Hematopoietic multipotent progenitor cell treated with erythropoietin and hydrocortisone succinate and interleukin-3 and kit ligand, for 6 days (in vitro differentiated cells): ENCODE measurements at places on chromosomes 7 and 10.

GRCh38 chr10:29784175-29784773, 149.5 kb upstream of the SVIL start:
- DNase-seq: no peak

GRCh38 chr7:77258014-77258413, 58.4 kb upstream of the FGL2 start:
- DNase-seq: no peak

GRCh38 chr10:21814866-21815265, 188.7 kb downstream of the DNAJC1 start:
- no peak for DNase-seq

DNA sequence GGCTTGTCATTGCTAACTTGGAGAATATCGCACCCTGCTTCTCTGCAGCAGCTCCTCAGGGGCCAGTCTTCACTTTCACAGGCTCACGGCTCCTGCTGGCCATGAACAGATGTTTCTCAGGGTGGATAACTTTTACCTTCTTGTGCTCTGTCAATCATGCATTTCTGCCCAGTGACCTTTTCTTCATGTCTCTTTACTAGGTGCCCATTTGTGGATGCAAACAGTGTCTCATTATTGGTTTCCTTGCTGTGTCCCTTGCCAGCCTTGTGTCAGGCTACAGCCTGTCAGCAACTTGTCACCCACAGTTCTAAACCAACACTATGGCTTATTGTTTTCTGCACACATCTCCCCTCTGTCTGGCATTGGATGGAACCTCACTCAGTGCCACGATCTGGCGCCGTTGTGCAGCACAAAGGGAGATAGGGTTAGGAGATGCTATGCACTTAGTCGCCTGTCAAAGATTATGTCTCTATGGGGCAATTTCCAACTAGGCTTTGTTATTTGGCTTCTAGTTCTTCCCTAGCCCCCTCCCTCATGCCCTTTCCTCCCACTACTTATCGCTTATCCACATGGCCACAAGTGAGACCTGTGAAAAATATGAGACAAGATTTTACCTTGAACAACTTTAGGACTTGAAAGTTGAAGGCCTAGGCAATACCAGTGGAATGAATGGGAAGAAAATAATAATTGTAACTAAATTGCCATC, 45.7 kb upstream of the NXPH1 start:
- DNase-seq: no peak

DNA sequence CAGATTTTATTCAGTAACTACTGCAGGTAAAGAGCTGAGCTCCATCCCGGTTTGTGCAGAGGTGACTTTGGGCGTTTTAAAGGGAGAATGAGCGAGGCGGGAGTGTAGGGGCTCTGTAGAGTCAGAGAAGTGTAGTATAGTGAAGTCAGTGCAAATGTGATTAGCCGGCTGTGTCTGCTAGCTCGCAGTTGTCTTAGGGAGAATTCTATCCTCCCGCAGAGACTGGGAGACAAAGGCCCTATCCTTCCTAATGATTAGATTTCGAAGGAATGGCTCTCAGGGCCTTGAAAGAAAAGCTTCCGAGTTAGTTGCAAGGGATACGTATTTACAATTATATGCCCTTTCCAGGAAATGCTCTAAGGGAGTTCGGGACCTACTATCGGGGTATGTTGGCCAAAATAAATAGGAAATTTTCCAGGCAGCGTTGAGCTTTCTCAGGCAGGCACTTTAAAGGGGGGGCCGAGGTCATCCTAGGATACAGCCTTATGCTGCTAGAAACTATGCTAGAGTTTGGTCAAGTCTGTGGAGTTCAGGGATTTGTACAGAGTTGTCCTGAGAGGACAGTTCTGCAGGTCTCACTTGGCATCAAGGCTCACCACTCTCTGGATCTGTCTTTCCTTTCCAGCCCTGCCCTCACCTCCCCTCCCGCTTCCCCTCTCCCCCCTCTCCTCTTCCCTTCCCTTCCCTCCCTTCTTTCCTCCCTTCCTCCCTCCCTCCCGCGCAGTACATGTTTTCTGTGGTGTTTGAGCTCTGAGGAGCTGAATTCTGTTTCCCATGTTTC, 825 bp downstream of the MRPL32 start:
- DNase-seq: peak; percentile 58

- DNase-seq: no peak
Measured at GRCh38 chr10:124380256-124380995, 38.3 kb downstream of the OAT start.

DNA sequence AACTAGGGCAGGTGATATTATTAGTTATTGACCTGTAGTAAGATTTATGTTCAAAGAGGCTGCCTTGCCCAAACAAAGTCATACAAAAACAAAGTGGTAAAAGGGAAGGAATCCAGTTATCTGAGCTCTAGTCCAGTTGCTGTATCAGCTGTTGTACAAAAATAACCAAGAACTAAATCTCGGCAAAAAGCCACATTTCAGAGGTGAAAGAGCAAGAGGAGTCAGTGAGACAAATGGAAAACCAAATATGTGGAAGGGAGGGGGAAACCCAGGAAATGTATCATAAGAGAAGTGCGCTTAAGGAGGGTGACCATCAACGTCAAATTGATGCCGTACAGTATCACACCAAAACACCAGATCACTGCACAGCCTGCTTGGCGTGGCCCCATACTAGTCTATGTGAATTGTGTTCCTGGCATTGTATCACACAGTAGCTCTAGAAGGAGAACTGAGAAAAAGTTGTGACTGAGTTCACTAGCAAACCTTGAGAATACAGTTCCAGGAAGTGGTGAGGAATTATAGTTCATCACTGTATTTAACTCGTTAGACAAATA, 6.4 kb downstream of the AGBL3 start:
- DNase-seq: no peak

DNA sequence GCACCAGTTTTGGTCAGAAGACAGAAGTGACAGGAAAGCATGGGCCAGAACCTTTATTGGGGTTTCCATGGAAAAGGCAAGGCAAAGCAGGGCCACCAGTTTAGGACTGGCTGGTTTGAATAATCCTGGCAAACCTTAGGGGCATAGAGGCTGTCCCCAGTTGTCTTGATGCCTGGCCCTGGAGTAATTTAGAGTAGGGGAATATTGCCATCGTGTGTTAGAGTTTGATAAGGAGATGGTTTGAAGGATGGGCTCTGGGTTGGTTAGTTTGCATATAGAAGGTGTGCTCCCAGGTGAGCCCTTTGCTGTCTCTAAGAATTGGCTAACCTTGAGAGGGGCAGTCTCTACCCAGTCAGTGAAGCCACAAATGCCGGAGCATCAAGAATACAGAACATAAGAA, 79.6 kb downstream of the ZNF777 start:
- DNase-seq: no peak

GRCh38 chr10:12801214-12802087, 200.1 kb downstream of the CCDC3 start:
- DNase-seq: no peak

DNA sequence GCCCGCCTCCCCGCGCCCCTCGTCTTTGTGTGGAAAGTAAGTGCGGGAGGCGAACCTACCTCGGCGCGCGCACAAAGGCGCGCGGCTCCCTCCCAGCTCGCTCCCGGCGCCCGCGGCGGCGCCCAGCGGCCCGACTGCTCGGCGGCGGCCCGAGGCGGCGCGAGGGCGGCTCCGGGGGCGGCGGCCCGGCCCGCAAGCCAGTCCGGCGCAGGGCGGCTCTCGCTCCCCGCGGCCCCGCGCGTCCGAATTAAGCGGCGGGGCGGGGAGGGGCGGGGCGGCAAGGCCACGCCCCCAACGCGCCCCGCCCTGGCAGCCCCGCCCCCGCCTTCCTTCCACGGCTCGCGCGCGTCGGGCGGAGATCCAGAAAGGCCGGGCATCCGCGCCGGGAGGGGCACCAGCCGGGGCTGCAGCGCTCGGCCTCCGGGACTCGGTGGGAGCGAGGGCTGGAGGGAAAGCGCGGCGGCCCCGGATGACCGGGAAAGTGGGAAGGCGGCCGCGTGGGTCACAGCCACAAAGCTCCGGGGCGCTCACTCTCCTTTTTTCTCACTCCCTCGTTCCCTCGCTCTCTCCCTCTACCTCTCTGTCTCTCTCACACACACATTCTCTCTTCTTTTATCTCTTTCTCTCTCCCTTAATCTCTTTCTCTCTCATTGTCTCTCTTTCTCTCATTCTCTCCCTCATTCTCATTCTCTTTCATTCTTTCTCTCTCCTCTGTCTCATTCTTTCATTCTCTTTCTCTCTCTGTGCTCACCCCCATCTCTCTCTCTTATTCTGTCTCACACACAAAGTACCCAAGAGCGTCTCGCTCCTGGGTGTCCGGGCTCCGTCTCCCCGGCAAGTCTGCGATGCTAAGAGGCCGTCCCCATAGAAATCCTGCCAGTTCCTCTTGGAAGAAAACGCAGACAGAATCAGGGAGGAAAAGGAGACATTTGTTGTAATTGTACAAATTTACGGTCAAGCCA, 170.2 kb downstream of the FAM107B start:
- peak; percentile 82 for DNase-seq

DNA sequence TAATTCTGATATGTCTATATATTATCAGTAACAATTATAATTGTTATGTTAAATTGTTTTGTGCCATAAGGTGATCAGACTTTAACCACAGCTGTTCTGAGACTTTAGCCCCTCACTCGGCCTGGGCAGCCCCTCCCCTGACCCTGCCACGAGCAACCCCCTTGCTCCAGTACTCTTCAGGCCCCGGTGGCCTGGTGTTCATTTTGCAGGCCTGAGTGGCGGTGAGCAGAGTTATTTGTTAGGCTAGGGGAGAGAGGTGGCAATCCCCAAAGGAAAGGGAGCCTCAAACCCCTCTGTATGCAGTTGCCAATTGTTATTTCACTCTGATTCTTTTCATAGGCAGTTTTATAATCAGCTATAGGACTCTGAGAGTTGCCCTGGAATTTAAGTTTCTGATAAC, 22.9 kb upstream of the CREB3L2 start:
- DNase-seq: no peak

DNA sequence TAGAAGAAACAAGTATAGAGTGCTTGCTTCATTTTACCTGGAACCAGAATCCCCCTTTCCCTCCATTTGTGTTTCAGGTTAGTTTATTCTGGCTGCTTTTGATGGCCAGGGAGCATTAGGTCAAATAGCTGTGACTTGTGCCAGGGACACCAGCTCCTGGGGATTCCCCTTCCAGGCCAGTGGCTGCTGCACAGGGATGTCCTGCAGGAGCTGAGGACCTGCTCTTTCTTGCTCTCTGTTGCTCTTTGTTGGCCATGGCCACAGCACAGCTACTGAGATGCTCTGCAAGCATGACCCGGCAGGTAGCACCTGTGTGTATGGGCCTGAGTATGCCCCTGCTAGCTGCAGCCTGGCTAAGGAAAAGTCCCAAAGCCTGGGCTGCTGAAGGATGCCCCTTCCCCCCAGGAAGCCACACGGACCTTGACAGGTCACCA, 208.9 kb downstream of the EBF3 start:
- DNase-seq: no peak

GRCh38 chr10:101007099-101007711, 7.6 kb downstream of the LZTS2 start:
- no peak for DNase-seq

DNA sequence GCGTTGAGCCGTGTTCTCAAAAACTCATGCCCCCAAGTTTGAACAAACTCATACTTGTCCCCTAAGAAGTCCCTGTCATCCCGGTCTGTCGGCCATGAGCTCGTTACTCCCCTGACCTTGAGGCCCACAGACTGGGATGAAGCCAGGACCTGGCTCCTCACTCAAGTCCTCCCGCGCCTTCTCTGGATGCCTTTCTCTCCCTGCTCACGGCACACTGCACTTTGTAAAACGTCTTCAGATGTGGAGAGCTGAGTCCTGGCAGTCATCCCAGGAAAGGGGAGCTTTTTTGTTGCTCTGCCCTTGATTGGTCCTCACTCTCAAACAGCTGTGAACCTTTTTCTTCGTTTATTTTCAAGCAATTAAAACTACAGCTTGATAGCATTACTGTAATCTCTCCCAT, 110.8 kb downstream of the JAZF1 start:
- DNase-seq: no peak

DNA sequence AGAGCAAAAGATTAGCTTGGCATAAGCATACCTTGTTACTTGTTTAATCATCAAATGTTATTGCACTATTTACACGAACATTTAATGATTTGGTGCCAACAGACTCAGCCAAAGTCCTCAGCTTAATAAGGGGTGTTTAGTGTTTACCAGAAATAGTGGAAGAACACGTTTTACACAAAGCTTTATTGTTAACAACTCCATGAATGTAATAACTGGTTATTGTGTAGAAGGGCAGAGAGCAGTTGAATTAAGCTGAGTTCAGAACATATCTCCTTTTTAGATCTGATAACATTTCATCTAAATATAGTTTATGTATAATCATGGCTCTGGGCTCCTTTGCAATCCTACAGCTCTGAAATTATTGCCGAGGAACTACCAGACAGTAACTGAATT, 99.1 kb downstream of the CABCOCO1 start:
- no peak for DNase-seq

- DNase-seq: no peak
Measured at GRCh38 chr10:126422567-126422966, 34.3 kb upstream of the ADAM12 start.

DNA sequence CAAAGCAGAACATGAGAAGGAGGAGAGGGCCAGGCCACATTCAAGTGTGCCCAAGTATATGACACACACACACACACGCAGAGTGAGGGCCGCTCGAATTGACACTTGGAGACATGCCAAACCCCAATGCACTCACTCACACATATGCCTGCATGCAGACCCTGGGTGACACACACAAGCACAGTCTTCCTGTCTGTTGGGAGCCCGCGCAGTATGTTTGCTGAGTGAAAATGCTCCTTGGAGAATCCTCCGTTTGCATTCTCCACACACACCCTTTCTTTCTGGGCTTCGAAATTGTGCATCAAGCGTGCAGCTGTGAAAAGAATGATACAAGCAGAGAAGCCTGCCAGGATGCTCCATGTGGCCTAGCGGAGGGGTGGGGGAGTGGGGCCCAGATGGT, 120.9 kb downstream of the PLXNA4 start:
- peak; percentile 44 for DNase-seq

- DNase-seq: peak; percentile 85
Measured at GRCh38 chr7:142385491-142386340, 127.9 kb upstream of the PRSS58 start.

- DNase-seq: no peak
Measured at GRCh38 chr7:107051376-107051775, 6.9 kb downstream of the PRKAR2B start.

GRCh38 chr7:139023076-139023475, 12.8 kb downstream of the ZC3HAV1L start:
- no peak for DNase-seq

DNA sequence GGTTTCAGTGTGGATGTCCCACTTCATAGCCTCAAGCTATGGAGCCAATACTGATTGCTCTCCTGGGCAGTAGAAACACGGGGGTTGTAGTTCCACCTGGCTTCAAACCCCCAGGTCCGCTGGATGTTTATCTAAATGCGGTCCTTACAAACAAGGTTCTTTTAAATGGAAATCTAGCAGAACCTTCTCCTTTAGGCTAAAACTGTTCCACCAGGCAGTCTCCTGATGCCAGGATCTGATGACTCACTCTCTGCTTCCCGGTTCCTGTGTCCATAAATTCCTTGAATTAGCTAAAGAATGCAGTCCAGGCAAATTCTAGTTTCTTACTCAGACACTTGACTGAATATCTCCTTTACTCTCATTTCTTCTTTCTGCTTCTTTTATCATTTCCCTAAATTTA, 108.4 kb upstream of the FAM3C start:
- no peak for DNase-seq
